ENCODE measurements at places on chromosomes 12 and 14.

DNA sequence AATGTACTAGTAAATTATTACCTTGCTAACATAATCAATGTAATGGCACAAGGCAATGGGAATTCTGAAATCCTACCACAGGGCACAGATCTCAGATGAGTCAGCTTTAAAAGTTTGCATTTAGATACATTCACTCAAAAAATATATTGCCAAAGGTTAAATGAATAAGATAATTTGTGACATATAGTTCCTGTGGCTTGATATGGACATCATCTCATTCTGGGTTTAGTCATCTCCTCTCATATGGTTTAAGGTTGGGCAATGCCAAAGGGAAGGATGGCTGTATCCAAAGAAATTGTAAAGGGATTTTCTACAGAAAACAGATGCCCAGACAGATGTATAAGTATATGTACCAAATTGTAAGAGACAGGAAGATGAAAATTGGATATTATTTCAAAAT, 1065.0 kb downstream of the LRFN5 start:
- DNase-seq = no peak

GRCh38 chr12:75437564-75437963, 43.0 kb upstream of the GLIPR1 start:
- DNase-seq = no peak

DNA sequence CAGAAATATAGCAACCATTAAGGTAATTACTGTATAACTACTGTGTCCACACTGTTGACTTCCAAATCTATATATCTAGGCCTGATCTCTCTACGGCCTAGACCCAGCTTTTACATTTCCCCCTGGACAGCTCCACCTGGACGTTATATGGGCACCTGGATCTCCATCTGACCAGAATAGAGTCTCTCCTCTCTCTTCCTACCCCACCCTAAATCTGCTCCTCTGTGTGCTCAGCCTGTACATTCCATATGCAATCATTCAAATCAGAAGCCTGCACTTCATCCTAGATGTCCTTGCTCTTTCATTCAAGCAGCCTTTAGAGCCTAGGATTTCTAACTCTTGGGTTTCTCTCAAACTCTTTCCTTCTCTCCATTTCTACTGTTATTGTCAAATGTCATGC, 255.0 kb downstream of the PAX9 start:
- DNase-seq = no peak

- no peak for DNase-seq
Measured at GRCh38 chr12:39405580-39405979, 37.3 kb downstream of the KIF21A start.

DNA sequence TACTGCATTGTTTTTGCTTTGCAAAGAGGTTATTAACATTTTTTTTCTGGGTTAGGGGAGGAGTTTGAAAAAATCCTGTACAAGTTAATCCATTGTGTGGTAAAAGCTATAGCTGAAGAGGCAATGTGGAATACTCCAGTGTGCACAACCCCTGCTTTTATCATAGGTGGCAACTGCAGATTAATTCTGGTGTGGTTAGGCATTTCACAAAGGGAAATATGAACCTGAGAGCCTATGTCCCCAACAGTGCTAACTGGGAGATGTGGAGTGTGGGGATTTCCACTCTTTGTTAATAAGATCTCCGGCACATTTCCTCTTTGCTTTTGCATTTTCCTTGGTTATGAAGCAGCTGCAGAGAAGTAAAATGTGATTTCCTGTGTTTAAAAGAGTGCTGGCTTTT, 33.6 kb downstream of the PRORP start:
- no peak for DNase-seq

DNA sequence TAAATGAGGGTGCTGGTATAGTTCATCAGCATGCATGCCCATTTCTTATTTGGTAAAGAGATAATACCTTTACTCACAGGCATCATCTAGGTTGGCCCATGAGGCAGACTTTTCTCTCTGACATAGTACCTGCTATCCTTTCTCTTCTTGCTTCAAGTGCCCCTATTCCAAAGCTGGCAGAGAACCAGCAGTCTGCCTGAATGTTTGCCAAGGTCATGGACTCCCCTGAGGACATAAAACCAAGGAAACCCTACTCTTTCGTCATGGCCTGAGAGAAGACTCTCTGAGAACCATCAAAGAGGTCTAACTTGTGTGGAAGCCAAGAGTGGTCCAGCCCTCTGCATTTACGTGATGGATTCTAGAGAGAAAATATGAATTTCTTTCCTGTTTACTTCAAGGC, 11.9 kb downstream of the PPP1R36 start:
- no peak for DNase-seq

DNA sequence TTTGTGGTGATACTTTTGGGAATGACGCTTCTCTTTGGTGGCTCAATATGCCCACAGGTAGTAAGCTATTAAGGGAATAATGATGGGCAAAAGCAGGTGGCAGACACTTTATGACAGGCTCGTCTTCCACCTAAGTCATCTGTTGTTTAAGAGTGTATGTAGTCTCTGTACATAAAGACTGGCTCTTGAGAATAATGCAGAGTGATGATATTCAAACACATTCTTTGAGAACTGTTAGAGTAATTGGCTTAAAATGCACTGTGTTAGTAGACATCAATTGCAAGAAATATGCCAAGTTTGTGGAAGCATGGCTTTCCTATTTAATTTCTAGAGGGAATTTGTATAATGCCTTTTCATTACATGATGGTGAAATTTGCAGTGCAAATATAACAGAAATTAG, 694.8 kb upstream of the MIS18BP1 start:
- peak; percentile 67 for DNase-seq

DNA sequence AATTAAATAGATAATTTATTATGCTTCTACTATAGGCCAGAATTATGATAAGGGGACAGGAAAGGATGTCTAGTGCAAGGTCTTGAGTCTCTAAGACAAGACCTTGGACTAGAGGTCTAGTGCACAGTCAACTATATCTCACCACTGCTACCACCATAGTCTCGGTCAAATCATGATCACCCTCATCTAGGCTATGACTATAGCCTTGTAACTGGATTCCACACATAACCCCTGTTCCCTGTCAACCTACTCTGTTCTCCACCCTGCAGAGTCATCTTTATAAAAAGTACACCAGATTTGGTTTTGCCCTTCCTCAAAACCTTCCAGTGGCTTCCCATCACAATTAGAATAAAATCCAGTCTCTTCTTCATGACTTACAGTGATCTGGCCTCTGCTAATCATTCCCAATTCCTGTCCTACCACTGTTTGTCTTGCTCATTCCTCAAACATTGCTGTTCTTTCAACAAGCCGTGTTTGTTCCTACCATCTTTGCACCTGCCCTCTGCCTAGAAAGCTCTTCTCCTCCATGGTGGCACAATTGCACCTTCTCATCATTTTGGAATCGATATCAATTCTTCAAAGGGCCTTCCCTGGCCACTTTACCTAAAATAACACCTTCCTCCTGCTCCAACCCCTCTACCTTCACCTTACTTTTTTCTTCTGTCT, 169.4 kb downstream of the FOXN3 start:
- DNase-seq = peak; percentile 17

- DNase-seq = no peak
Measured at GRCh38 chr12:89448951-89449371, 75.6 kb downstream of the GALNT4 start.

- no peak for DNase-seq
Measured at GRCh38 chr14:68492381-68493151, 300.3 kb downstream of the ZFP36L1 start.

- DNase-seq = peak; percentile 25
Measured at GRCh38 chr12:26614011-26614616, 218.9 kb downstream of the ITPR2 start.

- DNase-seq = peak; percentile 88
Measured at GRCh38 chr12:31651893-31652521, 7.5 kb upstream of the ETFBKMT start.

GRCh38 chr12:16075887-16076286, 164.8 kb downstream of the DERA start:
- no peak for DNase-seq

- DNase-seq = peak; percentile 30
Measured at GRCh38 chr14:30385925-30386324, 173.0 kb upstream of the G2E3 start.

DNA sequence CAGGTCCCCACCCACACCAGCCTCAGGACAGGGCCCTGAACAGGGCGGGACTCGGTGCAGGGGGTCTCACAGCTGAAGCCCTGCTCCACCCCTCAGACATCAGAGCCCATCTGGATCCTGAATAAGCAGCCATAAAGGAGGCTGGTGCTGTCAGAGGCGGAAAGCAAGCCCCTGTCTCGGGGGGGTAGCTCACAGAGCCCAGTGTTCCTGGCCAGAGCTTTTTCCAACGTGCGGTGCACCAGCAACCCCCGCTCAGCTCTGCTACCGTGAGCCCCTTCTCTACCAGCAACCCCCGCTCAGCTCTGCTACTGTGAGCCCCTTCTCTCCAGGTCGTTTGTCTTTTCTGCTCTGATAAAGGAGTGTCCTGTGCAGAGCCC, 136.5 kb upstream of the SFSWAP start:
- DNase-seq = no peak

- DNase-seq = no peak
Measured at GRCh38 chr12:54463484-54463883, 9.9 kb downstream of the GTSF1 start.

GRCh38 chr12:42407306-42407705, 81.3 kb downstream of the PPHLN1 start:
- no peak for DNase-seq

- no peak for DNase-seq
Measured at GRCh38 chr12:91155990-91156389, 26.6 kb downstream of the DCN start.

DNA sequence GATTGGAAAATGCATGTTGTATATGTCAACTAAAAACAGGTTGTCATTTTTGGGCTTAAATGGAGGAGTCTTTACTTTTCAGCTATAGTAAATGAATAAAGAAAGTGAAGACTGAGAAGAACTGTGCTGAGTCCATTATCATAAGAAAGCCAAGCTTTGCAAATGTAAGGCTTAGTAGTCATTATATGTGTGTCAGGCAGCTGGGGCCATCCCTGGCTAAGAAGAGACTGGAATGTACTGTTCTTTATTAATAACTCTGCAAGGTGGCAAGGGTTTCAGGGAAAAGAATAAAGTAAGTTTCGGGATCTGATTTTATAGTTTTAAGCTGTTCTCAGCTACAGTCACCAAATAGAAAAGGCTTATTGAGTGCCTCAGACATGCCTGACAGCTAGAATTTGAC, 48.7 kb downstream of the SRGAP1 start:
- DNase-seq = no peak

GRCh38 chr14:43949400-43949799, 557.7 kb downstream of the FSCB start:
- no peak for DNase-seq

DNA sequence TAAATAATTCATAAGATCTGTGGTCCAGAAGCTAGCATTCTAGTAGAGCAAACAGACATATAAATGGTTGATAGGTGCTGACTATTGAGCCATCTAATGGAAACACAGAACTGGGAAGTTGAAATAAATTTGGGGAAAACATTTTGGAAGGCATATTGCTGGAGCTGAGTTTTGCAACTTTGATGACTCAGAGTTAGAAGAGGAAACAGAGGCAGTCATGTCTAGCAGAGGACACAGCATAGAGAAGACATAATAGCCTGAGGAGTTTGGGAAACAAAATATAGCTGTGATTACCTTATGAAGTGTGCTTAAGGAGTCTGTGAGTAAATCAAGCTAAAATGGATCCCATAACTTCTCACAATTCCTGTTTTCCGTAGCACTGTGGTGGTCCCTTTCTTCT, 86.9 kb upstream of the FLRT2 start:
- no peak for DNase-seq

DNA sequence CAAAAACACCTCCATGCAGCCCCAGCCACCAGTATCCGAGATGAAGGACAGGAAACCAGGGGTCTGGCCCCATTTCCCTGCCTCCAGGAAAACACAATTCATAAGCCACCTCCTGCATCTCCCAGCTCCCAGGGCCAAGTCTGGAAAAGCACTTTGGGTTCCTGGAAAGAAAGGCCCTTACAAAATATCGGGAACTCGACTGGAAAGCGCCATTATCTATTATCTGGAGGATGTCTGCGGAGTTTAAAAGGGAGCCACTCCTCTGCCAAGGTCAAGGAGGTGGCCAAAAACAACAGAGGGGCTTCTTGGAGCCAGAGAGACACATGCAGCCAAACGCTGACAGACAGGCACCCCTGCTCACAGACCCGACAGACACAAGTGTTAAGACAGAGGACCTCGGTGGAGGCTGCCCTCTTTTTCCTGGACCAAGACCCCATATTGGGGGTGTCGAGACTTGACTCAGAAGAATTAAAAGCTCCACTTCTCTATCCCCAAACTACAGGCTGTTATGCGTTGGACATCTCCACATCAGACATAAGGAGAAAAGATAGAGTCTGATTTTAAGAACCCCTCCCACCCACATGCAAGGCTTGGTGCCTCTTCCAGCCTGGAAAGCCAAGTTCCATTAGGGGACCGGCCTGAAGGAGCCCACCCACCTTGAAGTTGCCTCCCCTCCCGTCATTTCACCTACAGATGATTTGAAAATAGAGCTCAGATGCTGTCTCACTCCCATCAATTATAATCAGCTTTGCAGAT, 9.6 kb downstream of the ACTN1 start:
- no peak for DNase-seq

GRCh38 chr14:72582582-72582981, 311.3 kb downstream of the DPF3 start:
- DNase-seq = no peak

DNA sequence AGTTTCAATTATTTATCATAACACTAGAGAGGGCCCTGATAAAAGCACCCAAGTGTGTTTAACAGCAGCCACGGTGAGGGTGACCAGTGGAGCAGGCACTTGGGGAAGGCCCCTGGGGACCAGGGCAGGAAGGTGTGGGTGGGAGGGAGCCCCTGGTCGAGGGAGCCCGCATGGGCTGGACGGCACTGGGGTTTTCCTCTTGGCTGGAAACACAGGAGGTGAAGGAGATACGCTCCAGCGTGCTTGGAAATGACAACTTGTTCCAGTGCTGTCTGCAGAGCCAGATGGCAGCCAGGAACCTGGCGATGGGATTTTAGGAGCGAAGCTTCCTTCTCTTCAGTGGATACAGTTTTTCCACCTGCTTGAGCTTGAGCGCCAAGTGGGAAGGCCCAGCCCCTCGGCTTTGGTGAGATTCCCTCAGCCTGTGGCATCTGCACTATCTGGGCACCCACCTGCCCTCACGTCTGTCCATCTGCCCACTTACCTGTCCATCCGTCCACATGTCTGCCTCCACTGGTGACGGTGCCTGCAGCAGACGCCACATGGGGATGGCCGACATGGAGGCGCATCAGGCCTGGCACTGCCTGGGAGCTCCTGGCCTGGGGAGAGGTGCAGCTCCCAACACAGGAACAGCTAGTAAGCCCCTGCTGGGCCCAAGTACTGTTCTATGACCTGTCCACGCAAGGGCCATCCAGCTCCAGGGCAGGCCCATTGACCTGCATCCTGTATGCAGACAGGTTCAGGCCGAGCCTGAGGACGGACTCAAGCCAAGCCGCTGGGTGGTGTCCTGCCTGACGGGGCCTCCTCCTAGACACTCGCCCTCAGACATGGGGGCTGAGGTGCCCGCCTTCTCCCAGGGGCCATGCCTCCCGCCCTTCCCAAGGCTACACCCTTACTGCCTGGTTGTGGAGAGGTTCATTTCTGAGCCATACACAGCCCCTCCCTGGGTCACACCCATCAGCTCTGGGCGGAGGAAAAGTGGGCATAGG, 192.2 kb upstream of the C14orf180 start:
- DNase-seq = no peak

GRCh38 chr14:63773504-63773903, 45.6 kb upstream of the SGPP1 start:
- DNase-seq = no peak

All from NCI-H1930 (cell line).